BJ (cell line): ENCODE measurements at places on chromosomes 12 and 14. TPM values are rescaled to one million over a fixed set of nuclear protein-coding genes. Genes with fewer than 3 reads are reported as not detected.

Gene OTX2
- polyA plus RNA-seq, result not detected in 2 replicates

Gene NTS
- not detected in 2 replicates for polyA plus RNA-seq

Gene TXNDC16
- polyA plus RNA-seq, result 1.1 and 2.0 TPM in 2 replicates

Gene POTEM
- polyA plus RNA-seq, result not detected in 2 replicates

DNA sequence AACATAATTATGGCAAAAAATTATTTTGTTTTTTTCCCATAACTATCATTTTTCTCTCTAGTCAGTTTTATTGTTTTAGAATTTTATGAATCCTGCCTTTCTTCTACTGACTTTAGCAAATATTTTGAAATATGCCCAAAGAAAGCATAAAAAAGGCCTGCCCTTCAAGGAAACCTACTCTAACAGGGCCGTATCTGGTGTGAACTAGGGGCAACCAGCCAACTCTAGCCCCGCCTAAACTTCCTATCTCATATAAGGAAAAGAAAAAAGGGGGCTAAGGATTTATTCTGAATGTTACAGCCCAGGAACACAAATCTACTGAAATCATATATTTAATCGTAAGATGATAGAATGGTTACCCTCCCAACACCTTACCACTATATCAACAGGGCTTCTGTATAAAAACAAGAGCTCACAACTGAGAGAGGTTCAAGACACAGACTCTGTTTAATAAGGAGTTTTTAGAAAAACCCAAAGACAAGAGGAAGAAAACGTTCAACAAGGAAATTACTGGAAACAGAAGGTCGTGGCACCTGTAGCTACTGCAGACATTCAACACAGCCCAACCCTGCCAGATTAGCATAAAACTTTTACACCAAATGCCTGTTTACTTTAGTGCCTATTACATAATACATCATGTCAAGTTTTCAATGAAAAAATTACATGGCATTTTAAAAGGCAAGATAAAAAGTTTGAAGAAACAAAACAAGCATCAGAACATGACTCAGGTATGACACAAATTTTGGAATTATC is 12.9 kb upstream of the EPYC start:
- no peak for DNase-seq

DNA sequence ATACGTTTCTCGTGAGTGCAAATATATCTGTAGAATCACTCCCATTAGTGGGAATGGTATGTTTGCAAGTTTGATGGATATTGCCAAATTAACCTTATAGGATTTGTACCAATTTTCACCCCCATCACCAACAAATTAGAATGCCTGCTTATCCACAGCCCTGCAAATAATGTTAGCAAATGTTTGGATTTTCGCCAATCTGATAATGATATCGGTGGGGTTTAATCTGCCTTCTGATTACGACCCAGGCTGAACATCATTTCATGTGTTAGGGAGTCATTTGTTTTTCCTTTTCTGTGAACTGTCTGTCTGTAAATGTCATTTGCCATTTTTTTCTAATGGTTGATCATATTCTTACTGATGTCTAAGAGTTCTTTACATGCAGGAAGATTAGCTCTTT is 4.1 kb upstream of the DAZAP2 start:
- DNase-seq, result no peak

DNA sequence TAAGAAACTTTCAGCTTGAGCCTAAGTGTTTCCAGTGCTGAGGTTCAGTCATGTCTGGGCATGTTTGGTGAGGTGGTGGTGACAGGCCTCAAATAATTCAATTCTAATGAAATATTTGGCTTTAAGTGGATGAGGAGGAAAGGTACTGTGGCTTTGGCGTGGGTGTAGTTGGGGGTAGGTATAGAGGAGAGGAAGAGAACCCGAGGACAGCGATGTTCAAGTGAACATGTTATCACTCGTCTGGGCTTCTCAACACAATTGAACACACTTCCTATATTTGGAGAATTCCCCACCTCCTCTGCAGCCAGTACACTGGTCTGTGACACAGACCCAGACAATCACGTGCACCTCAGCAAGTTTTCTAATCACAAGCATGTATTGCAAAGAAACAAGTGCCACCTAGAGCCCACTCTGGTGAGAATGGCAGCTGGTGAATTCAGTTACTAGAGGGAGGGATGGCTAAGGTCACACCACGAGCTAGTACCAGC is 53.0 kb downstream of the IFNG-AS1 start:
- DNase-seq, result no peak

- no peak for DNase-seq
Observed at GRCh38 chr12:104672501-104673265, 215.9 kb downstream of the CHST11 start.

DNA sequence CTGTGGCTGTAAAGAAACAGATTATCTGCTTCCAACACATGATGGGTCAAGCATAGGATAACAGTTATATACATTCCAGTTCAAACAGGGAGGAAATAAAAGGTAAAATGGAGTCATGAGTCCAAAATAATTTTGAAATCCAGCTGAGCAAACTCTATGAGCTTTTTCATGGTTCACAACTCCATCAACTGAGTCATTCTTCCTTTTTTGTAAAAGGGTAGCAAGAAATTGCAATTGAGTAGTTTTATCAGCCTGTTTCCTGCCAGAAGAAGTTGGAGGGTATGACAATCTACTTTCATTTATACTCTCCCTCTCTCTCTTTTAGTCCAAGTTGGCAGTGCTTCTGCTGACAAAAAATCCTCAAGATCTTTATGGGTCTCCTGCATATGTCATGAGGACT is 95.6 kb downstream of the CPNE8 start:
- DNase-seq, result no peak

DNA sequence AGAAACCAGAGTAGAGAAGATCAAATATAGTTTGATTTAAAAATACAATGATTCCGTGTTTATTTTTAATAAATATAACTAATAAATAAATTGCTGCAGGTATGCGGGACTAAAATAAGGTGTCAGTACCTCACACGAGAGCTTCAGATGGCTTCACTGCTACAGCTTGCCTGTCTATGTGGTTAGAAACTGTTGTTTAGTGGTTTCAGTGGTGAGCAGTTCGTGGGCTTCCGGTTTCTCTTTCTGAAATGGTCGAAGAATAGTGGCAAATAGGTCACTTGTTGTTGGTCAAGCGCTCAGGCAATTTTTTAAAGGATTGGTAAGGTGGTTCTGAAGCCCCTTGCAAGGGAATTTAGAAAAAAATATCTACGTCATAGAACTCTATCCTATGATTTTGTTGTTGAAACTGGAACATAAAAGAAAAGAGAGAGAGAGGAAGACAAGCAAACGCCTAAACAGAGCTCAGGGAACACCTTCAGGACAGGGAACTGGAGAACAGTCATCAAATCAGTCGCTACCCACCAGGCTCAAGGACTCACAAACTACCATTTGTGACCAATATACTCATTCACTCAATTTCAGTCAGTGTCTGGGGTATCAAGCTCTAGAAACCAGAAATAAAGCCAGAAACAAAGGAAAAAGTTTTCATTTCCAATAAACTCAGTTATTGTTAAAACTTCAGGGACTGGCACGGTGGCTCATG is 31.3 kb downstream of the GABARAPL1 start:
- DNase-seq, result no peak

DNA sequence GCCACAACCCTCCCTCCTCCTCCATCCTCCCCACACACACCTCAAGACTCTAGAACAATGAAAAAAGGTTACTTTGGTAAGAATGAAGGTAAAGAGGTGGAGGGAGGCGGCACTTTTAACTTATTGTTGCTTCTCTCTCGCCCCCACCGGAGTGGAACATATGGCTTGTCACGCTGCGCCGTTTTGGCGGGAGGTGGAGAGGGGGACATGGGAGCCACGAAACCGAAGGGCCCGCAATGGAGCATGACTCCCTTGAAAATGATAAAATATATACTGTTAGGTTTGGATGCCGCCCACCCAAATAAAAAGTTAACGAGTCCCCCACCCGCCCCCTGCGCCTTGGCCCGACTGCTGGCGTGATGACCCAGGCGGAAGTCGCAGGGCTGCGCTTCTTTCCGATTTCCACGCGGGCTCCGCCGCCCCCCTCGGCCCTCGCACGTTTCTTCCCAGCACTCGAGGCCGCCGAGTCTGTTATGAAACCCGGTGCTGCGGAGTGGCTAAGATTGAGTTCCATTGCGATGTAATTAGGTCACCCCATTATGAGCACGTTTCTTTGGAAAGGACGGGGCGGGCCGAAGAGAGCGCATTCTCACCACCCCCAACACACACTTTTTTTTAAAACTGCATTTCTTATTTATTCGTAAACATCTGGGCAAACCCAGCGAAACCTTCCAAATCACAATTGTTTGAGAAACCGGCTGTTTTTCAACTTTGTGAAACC is 1.4 kb upstream of the ZFP36L1 start:
- peak; percentile 90 for DNase-seq

GRCh38 chr12:95857156-95857555 is 1.6 kb upstream of the SNRPF start:
- DNase-seq, result no peak

DNA sequence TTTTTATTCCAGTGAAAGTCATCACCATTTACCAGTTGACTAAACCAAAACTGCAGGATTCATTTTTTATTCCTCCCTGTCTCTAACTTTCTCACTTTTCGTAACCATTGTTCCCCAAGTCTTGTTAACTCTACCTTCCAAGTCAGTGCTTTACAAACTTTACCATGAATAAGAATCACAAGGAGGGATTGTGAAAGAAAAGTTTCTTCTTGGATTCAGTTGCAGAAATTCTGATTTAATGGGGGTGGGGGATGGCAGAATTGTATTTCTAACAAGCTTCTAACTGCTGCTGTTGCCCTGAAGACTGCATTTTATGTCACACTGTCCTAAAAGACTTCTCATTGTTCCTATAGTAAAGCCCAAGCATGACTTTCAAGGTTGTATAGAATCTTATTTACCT is 5.0 kb upstream of the RAB21 start:
- DNase-seq, result no peak

DNA sequence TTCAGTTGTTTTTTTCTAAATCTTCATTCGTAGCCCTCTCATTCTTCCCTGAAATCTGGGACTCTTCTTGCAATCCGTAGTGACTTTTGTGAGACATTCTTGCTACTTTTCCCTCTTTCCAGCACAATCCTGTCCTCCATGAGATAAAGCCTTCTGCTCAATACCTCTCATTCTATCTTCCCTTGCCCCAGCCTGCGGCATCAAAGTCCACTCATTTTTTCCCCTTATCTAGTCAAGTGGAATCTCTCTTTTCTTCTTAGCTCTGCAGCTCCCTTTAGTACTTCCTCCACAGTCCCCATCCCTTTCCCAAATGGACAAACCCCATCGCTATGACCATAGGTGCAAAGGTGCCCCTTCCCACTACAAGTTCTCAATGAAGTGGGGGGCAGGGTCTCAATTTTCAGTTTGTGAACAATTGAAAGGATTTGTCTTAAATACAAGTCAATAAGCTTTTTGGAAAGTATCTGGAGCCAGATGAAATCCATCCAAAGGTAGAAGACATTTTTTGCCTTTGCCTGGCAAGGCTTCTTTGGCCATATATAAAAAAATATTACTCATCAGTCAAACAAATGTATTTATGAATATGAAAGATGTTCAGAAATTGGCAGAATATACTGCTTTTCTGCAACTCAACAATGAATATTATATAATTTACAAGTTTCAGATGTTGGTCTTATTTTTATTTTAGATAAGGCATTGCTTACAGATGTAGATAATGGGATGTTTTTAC is 179.4 kb downstream of the SNAPC1 start:
- DNase-seq, result no peak

GRCh38 chr12:10211101-10211939 is 1.4 kb upstream of the GABARAPL1 start:
- DNase-seq, result no peak

GRCh38 chr12:51262758-51263177 is 7.4 kb downstream of the SMAGP start:
- DNase-seq, result no peak
